ENCODE measurements at places on chromosomes 5 and 9.

DNA sequence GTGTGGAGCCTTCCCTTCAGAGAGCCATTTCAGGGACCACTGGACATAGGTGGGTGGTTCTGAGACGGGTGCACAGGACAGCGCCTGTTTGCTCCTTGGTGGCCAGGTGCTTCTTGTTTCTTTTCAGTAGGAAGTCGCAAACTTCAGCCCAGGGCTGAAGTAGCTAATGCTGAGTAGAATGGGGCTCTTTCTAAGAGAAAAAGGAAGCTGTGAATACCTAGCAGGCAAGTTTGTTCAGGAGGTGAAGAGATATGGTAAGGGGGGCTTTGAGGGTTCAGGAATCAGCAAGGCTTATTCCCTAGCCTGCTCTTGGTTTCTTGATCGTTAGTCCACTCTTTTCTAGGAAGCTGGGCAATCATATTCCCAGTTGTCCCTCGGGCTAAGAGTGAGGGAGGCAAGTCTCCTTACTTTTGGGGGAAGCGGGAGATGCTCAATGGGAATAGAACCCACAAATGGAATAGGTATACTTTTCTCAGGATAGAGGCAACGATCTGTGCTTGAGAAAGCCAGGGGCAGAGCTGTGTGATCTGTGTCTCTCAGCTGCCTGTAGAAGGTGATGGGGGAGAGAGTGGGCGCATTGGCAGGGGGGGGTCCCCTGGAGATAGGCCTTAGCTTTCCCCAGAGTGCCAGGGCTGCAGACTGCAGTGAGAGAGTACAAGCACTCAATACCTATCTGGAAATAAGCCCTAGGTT is 1.9 kb upstream of the PURA start:
- DNase-seq, result no peak

DNA sequence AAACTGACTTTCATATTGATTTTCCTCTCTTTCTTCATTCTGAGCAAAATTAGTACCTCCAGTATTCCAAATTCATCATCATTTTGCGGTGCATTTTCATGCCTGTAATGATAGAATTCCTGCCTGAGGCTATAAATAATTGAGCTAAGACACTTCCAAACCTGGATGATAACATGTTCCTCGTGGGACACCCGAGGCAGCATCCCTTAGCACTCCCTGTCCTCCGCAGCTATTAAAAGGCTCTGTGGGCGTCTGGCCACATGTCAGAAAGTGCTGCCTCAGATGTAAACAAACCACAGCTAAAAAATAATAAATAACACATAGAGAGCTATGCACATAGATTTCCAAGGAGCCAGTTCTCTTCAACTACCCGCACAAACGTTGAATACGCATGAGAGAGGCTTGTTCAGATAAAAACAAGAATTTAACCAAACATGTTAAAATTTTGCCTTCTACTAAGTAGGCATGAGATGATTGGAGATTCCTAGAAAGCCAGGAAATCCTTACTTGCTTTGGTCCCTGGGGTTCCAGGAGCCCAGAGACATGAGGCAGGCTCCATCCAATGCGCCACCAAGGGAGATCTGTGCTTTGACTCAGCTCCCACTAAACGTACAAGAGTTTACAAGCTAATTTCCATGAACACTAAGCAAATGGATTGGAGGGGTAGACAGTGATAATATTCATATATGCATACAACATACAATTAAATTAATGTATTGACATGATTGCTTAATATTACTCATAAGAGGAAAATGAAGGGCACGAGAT is 82.7 kb downstream of the SHC3 start:
- DNase-seq, result no peak

DNA sequence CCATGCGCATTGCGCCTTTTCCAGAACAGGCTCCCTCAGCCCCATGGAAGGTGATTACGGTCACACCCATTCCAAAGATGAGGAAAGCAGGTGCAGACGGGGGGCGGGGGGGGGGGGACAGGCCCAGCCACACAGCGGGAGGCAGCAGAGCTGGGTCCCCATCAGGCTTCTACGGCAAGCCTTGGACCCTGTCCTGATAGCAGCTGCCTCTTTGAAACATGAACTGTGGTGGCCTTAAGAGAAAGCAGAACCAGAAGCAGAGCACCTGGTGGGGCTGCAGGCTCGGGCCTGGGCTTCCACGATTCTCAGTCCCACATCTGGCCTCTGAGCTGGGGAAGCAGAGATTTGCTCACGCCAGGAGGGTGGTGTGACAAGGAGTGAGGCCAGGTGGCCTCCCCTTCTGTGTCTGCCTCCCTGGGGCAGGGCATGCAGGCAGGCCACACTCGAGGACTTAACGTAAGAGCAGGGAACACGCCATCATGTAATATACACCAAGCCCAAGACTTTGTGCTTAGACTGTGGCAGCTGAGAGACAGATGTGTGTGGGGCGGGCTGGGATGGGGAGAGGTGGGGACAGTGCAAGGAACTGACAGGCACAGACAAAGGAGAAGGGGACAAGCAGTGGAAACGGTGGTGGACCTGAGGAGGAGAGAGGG is 14.2 kb upstream of the PHYKPL start:
- DNase-seq, result no peak

DNA sequence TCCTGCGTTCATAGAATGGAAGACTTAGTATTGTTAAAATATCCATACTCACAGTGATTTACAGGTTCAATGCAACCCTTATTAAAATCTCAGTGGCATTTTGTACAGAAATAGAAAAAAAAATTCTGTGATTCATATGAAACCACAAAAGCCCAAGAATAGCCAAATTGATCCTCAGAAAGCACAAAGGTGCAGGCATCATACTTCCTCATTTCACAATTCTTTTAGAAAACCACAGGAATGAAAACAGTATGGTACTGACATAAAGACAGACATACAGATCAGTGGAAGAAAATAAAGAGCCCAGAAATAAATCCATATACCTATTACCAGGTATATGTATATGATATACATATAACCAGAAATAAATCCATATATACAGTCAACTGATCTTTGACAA is 86.8 kb upstream of the MEGF10 start:
- no peak for DNase-seq

Measured in esophagus squamous epithelium (tissue), 5 donors.